Hematopoietic multipotent progenitor cell (in vitro differentiated cells): ENCODE measurements at places on chromosomes 6 and 20. TPM values are rescaled to one million over a fixed set of nuclear protein-coding genes. Genes with fewer than 3 reads are reported as not detected.
A peak's percentile ranks its signal among the peaks of the same experiment; 100 is the strongest.

DNA sequence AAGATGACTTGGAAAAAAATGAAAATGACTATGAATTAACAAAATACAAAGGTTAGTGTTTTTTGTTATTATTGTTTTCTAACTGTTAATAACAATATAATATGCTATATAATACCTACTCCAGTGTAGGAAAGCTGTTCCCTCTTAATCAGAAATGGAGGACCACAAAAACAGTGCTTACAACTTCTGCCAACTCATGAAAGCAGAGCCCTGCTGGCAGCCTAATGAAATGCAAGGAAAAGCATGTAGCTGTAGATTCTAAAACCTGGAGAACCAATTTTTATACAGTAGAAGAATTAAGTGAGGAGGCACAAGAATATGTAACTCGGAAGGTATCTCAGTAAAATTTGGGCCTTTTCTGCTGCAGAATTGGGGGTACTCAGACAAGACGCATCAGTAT is 29.4 kb downstream of the PHIP start:
- DNase-seq = peak; percentile 29

DNA sequence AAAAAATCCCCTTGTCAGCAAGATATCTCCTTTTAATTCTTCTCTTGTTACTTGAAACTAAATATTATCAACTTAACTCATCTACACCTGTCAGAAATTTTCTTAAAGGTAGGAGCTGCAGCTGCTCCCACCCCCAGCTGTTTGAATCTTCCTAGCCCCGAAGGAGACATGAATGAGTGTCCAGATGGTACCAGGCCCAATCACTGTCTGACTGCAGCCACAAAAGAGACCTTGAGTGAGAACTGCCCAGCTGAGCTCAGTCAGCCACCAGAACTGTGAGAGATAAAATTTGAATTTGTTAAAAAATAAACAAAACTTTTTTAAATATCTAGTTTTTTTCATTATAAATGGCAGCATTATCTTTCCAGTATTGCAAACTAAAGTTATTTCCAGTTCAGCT is 84.7 kb downstream of the PRSS35 start:
- no peak for DNase-seq

DNA sequence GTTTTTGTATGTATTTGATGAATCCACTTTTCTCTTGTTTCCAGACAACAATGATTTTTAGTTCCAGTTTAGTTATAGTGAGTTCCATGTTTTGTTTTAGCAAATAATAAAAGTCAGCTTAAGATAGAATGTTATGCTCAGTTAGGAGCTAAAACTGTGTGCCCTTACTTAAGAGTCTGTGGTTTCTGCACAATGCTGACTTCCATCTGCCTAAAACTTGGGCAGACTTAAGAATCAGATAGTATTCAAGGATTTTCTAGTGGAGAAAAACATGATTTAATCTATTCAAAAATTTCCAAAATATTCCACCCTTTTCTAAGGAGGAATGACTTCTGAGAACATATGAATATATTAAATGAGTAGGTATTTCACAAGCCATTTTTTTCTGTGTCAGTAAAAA is 32.8 kb downstream of the LAMA4 start:
- DNase-seq = no peak

- no peak for DNase-seq
Measured at GRCh38 chr20:35284992-35285805, 627 bp upstream of the EIF6 start.

DNA sequence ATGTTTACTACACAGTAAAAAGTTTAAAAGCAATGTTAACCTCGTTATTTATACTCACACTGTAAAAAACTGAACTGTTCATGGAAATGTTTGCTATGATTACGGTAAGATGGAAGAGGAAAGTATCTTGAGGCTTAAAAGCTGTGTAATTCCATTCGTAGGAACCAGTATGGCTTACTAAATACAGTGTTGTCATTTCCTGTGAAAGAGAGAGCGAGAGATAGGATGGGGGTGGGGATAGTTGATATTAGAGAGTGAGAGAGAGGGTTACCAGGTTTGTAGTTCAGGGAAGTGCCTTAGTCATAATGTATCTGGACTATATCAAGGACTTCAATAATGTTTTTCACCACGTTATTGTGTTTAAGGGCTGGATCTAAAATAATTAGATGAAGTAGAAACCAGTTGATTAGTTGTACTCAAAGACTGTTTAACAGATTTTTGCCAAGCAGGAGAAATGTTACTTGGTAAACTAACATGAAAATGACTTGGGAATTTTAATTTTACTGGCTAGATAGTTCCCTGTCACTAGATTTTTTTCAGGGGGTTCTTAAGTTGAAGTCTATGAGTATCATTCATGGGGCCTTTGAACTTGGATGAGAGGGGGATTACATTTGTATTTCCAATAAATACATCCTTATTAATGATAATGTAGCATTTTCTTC is 30.4 kb downstream of the AFDN start:
- DNase-seq = no peak

GRCh38 chr20:63955827-63956663 is at the start of gene UCKL1:
TSS of gene UCKL1 (minus strand) at chr20:63956416. CDS start at chr20:63956372, 44 bp downstream.
- peak; percentile 90 for DNase-seq

DNA sequence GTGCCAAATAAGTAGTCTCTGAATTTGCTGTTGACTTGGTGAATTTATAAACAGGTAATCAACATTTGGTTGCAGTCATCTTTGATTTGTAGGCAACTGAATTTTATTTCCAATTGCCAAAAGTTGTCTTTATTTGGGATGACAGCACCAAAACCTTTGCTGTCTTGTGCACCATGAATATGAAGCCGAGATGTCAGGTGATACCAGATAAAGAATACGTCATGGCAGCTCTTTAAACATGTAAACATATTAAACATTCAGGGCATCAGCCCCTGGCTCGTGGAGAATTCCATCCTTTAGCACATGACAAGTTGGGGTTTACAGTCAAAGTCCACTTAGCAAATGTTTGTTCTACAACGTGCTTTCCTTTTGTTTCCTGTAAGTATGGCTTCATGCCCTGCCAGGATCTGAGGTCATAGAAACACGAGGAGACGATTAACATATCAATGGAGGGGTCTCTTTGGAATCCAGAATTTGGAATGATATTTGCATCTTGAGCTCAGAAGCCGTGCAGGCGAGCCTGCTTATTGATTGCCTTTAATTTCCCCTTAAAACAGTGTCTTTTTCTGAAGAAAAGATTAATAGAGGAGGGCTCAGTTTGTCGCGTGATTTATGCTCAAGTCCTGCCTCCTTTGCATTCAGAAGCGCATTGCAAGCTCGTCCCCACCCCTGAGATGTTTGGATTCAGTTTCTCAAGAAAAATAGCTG is 170.2 kb upstream of the ZNF217 start:
- no peak for DNase-seq

DNA sequence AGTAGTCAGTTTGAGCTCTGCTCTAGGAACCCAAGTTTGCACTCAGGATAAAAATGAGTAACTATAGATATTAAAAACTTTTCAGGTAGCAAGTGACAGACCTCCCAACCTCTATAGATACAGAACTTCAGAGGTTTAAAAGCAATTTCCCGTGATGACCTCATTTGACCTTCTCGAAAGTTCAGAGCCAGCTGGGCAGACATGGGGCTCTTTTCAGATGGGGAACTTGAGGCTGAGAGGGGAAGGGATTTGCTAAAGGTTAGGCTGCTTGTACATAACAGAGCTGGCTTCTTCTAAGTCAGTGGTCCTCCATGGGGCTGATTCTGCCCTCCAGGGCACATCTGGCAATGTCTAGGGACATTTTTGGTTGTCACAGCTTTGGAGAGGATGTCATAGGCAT is 58.8 kb upstream of the ZNF831 start:
- DNase-seq = no peak

DNA sequence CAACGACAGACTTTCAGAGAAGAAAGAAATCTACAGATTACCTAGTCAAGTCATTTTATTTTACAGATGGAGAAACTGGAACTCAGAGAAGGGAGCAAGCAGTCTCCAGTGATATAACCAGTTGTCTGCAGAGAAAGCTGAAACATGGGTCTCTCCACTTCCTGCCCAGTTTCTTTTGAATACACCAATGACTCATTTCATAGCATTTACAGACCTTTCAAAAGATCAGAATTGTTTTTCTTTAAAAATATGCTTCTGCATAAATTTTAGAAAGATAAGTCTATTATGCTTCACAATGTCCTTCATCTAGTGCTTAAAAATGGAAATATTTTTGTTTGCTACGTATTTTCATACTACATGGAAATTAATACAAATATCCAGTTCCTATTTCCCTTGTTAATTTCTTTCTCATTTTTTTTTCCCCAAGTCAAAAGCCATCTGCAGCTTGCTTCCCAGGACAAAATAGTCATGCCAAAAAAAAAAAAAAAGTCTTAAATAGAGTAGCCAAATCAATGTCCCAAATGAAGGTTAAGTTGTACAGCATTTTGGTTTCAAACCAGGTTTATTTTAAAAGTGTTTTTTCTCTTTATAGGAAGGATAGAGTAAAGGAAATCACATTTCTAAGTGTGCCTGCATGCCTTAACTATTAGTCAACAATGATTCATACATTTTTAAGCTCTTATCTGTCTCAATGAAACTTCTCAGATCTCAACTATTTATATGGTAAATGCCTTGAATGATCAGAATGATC is 36.9 kb downstream of the ARHGAP18 start:
- peak; percentile 30 for DNase-seq

DNA sequence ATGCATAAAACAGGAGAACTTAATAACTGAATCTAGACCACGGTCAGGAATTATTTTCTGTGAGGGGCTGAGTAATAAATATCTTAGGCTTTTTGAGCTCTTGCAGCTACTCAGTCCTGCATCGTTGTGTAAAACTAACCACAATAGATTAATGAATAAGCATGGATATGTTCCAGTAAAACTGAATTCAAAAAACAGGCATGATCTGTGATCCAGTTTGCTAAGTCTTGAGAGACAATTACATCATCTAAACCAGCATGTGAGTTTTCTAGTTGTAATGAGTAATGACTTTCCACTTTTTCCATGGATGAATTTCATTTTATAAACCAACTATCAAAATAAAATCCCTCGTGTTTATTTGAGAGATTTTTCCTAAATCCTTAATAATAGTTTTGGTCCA is 336.8 kb downstream of the RFPL4B start:
- DNase-seq = no peak

DNA sequence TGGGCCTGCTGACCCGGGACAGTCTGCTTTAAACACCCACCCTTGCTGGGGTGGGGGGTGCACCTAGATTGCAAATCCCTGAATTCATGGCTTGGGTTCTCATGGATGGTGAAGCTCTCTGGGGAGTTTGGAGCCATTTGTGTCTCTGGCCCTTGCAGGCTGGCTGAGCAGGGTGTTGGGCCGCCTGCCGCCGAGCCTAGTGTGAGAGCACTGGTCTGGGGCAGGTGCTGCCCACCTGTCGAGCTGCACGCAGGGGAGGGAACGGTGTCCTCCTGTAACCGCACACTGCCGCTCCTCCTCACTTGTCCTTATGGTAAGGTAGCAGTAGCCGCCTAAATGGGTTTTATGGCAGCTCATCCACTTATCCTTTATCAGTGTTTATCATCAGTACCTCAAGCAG is 143.9 kb downstream of the DTNBP1 start:
- DNase-seq = no peak

DNA sequence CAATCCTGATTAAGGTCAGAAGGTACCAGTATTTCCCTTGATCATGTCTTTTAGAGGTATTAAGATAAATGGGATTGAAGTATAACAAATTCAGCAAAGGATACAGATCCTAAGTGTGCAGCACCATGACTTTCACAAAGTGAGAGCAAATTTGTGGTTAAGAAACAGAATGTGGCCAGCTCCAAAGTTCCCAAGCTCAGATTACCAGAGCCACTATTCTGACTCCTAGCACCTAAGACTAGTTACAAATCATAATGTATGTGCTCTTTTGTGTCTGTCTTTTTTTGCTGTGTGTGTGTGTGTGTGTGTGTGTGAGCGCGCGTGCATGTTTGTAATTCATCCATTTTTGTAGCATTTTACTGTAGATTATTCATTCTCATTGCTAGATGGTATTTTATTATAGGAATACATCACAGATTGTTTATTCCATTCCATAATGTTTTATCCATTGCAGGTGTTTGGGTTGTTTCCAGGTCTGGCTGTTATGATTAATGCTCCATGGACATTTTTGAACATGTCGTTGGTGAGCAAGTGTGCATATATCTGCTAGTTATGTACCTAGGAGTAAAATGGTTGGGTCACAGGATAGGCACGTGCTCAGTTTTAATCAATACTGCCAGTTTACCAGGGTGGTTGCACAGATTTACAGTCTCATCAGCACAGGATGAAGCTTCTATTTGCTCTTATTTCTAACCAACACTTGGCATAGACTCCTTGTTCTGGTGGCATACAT is 314.0 kb upstream of the JAG1 start:
- DNase-seq = no peak

GRCh38 chr6:151704383-151704782 is 103.1 kb upstream of the ESR1 start:
- DNase-seq = no peak

DNA sequence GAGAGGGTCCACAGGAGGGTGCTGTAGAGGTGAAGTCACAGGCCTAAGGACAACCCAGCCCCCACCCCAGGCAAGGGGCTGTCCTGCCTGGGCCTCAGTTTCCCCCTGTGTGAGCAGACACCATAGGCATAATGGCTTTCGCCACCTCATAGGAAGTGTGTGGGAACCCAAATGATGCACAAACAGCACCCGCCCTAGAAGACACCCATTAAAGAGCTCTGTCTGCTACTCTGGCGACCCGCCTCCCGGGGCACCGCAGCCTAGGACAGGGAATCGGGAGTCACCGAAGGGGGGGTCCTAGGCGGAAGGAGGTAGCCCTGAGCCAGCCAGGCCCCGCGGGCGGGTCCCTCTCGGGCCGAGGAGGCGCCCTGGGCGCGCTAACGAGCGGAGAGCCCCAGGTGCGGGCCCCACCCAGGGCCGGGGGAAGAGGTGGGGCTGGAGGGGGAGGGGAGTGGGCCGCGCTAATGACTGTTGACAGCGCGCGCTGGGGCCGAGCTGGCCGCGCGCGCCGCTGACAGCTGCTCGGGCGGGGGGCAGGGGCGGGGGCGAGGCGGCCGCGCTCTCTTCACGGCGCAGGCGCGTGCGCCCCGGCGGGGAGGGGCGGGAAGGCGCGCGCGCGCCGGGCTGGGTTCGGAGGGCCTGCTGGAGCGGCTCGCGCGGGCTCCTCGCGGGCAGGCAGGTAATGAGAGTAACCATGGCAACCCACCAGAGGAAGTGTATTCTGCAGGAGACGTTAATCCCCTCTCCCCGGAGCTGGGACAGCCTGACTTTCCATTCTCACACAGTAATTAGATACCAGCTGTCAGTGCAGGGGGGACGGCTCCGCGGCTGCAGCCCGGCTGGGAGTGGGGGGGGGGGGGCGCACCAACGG is 48.9 kb downstream of the NOL4L start:
- DNase-seq = peak; percentile 75

DNA sequence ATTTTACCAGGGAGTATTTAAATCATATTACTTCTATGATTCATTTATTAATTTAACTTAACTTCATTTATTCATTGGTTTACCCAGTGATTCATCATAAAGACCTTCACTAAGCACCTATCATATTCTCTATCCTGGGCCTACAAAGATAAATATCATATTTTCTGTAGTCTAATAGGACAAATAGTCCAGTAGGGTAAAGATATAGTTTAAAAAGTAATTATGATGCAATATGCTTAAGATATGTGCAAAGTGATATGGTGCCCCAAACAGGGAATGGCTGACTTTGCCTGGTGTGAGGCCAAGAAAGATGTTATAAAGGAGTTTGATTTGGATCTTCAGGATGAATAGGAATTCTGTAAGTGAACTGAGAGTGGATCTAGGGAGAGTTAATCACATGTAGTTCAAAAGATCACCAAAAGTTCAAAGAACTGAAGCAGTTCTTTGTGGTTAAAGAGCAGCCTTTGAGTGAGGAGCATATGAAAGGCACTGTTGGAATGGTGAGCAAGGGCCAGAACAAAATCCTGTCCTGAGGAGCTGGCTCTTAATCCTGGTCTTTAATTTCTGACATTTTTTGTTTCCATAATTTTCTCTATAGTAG is 45.5 kb downstream of the MLIP start:
- DNase-seq = no peak

PRSS35 gene
- total RNA-seq = not detected

CTCFL gene
- not detected for total RNA-seq

PRL gene
- total RNA-seq = under 0.01 TPM

CNR1 gene
- under 0.01 TPM for total RNA-seq
